H9 (cell line): ENCODE measurements at places on chromosomes 5 and 9.

DNA sequence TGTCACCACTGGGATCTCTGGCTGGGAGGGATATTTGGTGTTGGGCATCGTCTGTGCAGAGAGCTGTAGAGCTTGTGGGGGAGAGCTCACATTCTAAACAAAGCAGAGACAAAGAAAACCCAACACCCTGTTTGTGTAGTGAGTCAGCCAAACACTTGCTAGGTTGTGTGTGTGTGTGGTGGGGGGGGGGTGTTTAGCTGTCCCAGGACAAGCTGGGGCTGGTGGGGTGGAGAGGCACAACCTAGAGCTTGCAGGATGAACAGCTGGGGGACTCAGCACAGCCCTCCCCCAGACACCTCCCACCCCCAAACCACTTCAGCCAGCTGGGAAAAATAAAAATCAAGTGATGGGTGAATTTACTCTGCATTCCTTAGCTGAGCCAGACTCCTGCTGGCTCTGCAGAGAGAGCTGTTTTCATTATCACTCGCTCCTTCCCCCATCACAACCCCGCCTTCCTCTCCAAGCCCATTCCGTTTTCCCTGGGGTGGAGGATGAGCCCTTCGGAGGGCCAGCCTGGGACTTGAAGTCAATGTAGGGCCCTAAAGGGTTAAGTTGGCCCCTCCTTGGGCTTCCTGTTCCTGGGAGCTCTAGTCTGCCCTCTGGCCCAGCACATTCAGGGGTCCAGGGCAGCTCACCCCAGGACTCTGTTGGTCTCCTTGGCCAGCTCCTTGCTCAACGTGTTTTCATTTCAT is 2.6 kb downstream of the OLFML2A start:
- DNase-seq: peak; percentile 67

GRCh38 chr5:95392593-95393182 is 1.5 kb downstream of the FAM81B start:
- DNase-seq: peak; percentile 51

GRCh38 chr9:93315118-93315517 is 131.2 kb downstream of the WNK2 start:
- DNase-seq: peak; percentile 14

DNA sequence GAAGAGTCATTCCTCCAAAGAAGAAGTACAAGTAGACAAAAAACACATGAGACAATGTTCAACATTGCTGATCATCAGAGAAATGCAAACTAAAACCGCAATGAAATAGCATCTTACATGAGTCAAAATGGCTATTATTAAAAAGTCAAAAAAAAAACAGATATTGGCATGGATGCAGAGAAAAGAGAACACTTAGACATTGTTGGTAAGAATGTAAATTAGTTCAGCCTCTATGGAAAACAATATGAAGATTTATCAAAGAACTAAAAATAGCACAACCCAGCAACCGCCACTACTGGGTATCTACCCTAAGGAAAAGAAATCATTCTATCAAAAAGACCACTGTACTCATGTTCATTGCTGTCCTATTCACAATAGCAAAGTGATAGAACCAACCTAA is 157.5 kb downstream of the CHSY3 start:
- no peak for DNase-seq

DNA sequence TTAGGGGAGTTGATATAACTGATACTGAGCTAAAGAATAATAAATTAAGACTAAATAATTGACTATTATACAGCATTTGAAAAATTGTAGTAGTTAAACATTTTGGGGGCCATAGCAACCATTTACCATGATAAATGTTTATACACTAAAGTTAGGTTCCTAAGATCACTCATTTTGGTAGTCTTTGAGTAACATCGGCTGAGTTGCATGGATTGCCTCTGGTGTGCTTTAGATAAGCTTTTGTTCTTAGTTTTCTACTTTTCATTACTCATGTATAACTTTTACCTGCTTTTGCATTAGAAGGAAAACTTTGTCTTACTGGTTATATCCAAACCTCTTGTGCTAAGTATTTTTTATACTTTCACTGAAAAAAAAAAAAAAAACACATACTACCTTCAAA is 101.2 kb downstream of the SLC44A1 start:
- no peak for DNase-seq

- no peak for DNase-seq
Measured at GRCh38 chr9:115910959-115911358, 242.6 kb upstream of the PAPPA start.

GRCh38 chr9:126459965-126460843 is 133.6 kb downstream of the MVB12B start:
- peak; percentile 15 for DNase-seq

DNA sequence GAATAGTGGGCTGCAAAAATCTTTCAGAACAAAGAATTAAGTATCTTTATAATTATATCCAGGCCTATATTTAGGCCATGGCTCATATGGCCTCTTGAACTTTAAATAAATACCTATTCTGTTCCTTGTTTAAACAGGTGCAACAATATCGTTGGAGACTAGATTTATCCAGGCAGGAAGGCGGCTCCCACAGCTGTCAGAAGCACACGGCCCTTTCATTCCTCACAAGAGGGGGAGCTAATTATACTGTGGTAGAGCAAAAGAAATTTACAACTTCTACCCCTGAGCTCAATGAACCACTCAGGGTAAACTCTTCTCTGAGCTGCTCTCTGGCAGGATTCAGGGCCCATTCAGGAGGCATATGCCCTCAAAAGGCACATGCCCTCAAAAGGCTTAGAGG is 31.3 kb downstream of the TMEM174 start:
- no peak for DNase-seq

DNA sequence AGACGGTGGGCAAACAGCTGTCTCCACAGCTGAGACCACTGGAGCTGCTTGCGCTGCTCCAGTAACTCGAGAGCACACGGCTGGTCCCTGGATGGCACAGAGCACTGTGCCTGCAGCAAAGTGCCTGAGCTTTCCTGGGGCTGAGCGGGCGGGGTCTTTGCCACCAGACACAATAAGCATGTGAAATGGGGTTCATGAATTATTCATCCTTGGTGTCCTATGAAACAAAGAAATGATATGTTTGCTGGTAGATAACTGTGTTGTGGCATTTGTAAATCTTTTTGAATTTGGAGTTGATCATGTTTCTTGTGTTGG is 151.7 kb upstream of the MPDZ start:
- DNase-seq: peak; percentile 34

DNA sequence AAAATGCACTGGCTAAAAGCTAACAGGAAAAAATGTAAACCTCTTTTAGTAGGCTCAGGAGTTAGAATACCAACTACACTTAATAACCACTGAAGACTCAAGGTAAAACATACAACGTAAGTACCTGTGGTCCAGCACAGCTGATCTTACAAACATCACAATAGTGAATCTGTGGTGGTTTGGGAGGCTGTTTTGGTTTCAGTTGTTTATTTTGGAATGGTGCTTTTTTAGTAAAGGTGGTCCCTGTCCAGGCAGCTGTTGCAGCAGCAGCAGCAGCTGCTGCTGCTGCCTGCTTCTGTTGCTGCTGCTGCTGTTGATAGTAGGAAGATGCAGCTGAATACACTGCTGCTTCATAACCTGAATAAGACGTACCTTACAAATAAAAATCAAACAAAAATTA is 37.9 kb downstream of the ZFR start:
- DNase-seq: no peak

DNA sequence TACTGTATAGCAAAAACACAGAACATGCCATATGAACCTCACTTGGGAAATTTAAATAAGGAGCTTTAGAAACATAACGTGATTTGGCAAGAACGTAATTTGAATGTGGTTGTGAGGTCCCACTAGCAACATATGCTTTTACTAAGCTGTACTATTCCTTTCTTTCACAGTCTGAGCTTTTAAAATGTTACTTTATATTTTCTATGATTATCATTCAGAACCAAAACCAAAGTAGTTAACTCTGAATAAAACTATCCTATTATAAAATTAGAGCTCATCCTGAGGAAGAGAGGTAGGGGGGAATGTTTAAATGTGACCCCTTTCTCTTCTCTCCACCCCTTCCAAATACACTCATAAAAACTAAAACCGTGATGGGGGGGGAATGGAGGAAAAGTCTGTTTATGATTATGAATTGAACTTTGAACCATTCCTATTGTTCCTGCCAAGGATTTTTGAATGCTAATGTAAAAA is 435.7 kb downstream of the NFIB start:
- DNase-seq: no peak

DNA sequence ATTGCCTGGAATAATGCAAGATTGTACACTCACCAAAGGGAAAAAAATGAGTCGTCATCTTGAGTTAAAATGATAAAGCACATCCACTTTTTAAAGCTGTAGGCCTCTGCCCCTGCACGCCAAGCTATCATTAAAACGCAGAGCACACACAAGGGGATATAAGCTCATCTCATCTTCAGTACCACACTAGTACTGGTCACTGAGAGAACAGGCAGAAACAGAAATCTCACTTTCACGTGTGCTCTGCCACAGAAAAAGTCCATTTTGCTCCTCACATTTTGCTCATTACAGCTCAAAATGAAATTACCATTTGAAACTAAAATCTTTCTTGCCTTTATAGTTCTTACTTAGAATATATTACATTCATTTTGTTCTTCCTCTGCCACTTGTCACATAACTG is 99.2 kb upstream of the SLC30A5 start:
- no peak for DNase-seq

GRCh38 chr9:117355542-117355941 is 59.3 kb downstream of the ASTN2 start:
- DNase-seq: no peak

DNA sequence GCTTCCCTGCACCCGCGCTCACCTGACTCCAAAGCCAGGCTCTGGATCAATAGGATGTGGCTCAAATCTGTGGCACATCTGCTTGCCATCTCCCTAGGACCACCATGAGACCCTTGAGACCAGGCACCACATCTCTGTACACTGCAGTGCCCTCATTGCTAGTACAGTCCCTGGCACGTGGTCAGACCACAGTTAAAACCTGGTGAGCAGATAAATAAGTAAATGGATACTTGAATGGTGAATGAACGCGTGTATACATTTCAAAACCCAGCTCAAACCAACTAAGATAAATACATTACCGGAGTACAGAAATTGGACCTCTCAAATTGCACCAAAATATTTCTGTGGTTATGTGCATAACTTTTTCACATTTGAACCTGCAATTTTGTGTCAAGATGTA is 221.2 kb upstream of the IRX4 start:
- no peak for DNase-seq

GRCh38 chr5:178221282-178221681 is 11.3 kb downstream of the PHYKPL start:
- no peak for DNase-seq

- DNase-seq: no peak
Measured at GRCh38 chr9:20619487-20620200, 2.7 kb downstream of the MLLT3 start.

GRCh38 chr9:1101846-1102641 is 51.9 kb downstream of the DMRT2 start:
- DNase-seq: no peak

DNA sequence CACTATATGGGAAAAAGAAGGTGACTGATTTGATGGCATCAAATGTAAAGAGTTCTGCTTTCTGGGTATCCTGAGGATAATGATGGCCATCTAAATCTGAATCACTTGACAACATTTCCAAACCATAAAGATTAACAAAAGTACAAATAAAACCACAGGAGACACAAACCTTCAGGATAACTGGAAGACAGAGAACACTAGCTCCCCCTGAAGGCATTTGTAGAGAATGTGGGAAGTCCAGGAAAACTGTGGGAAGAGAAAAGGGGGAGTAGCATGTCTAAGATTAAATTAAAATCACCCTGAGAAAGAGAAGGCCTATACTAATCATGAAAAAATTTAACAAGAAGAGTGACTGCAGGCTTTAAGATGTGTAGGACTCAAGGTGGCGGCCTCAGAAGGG is 116.2 kb downstream of the PRELID2 start:
- DNase-seq: no peak

DNA sequence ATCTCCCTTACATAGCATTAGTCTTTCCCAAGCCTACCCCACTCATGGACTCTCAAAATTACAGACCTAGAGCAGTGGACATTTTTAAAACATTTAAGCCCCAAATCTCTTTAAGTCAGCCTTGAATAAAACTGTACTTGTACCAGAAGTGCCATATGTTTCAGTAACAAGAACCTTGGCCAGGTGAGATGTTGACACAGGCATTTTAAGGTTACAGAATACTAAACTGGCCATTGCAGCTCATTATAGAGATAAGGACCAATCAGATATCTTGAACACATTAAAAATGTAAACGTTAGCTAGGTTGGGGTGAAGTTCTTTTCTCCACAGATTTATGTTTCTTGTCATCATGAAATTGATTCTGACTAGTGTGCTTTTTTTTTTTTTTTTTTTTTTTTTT is 103.8 kb upstream of the MIER3 start:
- no peak for DNase-seq

GRCh38 chr5:170569101-170569500 is 65.3 kb downstream of the KCNIP1 start:
- DNase-seq: no peak

DNA sequence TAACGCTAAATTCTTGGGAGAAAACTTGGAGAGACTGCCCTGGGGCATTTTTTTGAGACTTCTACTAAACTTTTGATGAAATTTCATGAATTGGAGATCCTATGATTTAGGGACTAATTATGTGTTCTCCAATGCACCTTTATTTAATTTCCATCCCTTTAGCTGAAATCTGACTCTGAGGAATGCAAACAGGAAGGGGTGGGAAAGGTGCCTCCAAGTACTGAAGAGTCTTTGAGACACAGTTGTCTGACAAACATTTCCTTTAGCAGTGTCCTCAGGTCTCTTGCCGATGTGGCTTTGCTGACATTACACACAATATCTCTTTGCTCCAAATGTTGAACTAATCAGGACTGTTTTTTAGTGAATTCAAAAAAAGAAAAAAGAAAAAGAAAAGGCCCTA is 76.9 kb downstream of the LIX1 start:
- DNase-seq: no peak

DNA sequence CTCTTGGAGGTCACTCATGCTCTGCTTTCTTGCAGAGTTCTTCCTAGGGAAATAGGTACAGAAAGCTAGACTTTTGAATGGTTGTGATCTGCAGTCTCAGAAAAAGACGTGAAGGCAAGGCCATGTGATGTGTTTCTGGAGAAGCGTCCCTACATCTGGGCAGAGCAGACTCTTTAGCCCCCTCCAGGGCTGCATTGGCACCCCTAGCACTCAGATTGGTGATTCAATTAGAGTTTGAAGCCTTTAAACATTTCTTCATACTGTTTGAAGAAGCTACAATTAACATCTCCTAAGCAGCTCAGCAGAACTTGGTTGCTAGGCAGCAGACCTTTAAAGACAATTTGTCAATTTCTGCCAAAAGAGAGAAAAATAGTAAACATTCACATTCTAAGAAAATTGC is 21.6 kb downstream of the JADE2 start:
- DNase-seq: no peak

GRCh38 chr5:96112703-96113102 is 151.1 kb upstream of the ELL2 start:
- no peak for DNase-seq

GRCh38 chr9:135069558-135070197 is 17.8 kb upstream of the OLFM1 start:
- DNase-seq: peak; percentile 20
